ENCODE measurements at places on chromosomes 12 and 14. TPM values are rescaled to one million over a fixed set of nuclear protein-coding genes. Genes with fewer than 3 reads are reported as not detected.
A peak's percentile ranks its signal among the peaks of the same experiment; 100 is the strongest.

DNA sequence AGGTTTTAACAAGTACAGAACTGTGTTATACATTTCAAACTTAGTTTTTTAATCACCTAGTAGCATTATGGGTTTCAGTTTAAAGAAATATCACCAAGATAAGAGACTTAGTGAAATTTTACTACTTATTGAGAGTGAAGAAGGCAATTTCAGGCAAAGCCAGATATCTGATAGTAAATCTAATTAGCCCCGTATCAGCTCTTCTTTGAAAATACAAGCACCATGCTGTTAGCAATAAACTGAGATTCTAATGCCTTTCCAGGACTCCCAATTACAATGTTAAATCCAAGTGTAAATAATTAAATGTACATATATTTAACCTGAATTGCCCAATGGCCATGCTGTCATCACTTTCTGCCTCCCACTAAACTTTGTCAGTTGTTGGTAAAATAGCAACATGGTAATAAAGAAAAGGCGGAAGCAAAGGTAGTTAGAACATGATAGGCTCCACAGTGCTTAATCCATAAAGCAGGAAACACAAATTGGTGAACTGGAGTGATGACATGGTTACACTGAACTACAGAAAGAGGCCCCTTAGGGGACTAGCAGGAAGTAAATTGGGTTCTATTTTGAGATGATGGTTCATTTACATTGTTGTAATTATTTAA, 646.1 kb downstream of the C12orf50 start:
- no peak for DNase-seq

DDX47 gene
- 56.3 TPM for total RNA-seq

GRCh38 chr12:53067074-53067992, 11.9 kb downstream of the SPRYD3 start:
- peak; percentile 11 for DNase-seq

KRT78 gene
- not detected for total RNA-seq

DNA sequence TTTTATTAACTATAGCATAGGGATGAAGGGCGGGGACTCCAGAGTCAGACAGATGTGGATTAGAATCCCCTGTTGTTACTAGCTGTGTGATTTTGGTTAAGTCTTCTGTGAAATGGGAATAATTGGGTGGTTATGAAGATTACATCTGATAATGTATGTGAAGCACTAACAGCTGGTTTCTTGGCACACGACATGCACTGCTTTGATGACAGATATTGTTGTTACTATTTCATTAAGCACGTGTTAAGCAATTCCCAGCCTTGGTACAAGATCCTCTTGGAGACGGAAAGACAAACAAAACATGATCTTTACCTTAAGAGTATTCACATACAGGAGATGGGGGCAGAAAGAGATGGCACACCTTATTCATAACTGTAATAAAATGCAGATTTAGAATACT, 7.9 kb downstream of the PPFIBP1 start:
- DNase-seq = no peak

DNA sequence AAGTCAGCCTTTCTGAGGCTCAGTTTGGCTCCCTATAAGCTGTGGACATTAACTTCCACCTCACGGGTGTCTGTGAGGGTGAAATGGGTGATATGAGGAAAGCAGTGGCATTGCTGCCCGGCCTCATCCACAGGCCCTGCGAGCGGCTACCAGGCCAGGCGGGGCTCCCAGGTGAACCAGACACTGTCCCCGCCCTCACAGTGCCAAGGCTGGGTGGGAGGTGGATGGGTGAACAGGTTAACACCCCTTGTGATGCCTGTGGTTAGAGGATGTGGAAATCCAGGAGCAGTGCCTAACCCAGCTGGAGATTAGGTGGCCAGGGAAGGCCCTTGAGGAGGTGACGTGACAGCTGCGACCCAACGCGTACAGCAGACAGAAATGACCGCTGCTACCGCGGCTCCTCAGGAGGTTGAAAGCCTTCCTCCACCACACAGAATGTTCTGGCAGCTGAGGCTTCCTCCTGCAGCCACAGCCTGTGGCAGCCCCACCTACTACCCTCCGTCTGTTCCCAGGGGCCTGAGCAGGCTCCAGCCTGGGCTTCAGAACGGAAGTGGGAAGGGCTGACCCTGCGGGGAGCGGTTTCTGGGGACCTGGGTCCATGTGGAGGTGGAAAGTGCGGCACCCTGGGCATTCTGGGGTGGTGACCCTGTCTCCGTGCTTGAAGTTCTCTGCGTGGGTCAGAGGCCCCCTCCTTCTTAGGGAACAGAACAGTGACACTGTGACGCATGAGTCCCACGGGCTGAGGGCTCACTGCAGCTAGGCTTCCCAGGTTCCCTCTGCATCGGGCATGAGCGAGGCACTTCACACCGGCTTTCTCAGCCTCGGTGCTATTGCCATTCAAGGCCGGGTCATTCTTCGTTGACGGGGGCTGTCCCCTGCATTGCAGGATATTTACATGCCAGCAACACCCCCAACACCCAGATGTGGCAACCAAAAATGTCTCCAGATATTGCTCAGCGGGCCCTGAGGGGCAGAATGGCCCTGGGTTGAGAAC, 9.7 kb downstream of the MMAB start:
- no peak for DNase-seq

- no peak for DNase-seq
These were observed 5.8 kb upstream of the EGLN3 start for GRCh38 chr14:33956640-33957039.

- DNase-seq = no peak
These were observed 58.2 kb downstream of the ST8SIA1 start for GRCh38 chr12:22276313-22276712.

DNA sequence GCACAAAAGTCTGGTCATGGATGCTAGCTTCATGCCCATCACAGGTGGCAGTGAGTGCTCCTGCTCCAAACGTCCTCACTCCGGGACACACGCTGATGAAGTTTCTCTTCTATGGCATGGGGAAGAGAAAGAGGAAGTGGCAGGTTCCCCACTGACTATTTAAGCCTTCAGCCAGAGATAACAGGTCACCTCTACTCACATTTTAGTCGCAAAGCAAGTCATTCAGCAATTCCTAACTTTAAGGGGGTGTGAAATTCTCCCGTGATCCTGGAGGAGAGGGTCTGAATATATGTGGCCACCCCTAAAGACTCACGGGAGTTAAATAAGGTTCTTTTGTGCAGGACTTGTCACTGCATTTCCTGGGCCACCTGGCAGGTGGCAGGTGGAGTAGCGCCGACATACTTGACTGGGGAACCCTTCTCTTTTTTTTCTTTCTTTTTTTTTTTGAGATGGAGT, 18.8 kb upstream of the RCOR1 start:
- DNase-seq = no peak

TBC1D30 gene
- 0.17 TPM for total RNA-seq

WNT5B gene
- total RNA-seq = not detected

GRCh38 chr12:113891739-113892520, 74.2 kb downstream of the RBM19 start:
- no peak for DNase-seq

DNA sequence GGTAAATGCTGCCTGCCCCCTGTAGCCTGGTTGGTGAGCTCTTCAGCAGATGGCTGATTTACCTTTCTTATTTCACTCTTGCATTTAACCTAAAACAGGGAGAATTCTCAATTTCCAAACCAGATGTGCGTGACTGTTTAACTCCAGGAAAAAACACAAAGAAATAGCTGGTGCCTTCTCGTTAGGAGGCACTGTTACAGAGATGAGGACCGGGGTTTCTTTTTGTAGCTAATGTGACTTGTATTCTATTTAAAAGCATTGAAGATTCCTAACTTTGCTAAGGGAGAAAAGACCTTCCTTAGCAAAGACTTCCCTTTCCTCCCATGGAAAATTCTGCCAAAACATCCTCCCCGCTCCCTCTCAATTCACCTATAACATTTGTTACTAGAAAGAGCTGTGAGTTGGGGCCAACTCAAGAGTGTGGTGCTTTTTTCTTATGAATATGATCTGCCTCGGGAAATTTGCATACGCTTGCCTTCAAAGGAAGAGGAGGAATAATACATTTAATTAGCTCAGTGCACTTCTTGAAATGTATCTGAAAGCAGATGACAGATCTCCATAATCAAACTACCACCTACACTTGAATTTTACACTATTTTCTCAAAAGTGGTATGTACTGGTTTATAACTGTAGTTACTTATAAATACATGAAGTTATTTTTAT, 102.0 kb upstream of the ARID2 start:
- no peak for DNase-seq

GRCh38 chr12:76711241-76711640, 52.7 kb upstream of the ZDHHC17 start:
- DNase-seq = no peak

CRIP2 gene
- 1.6 TPM for total RNA-seq

IAPP gene
- total RNA-seq = not detected

ISCU gene
- total RNA-seq = 86.8 TPM

PLA2G1B gene
- not detected for total RNA-seq

DNA sequence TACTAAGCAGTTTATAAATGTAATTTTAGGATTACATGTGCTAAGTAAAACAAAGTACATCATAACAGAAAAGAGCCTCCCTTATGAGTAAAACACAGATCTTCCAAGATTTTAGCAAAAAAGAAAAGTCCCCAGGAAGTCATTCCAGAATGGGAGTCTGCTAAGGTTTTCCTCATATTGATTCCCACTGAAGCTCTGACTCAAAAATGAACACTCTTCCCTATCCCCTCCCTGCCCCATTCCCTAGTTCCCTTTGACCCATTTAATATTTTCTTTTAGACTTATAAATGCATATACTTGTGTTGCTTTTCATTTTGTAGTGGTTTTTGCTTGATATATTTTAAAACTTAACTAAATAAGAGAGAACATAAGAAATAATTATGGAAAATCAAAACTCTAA, 40.1 kb downstream of the PTGER2 start:
- no peak for DNase-seq

- no peak for DNase-seq
These were observed 180.2 kb downstream of the TSPAN9 start for GRCh38 chr12:3257411-3257810.

DHRS4 gene
- total RNA-seq = 20.0 TPM

GRCh38 chr14:94161981-94162380, 12.1 kb upstream of the PPP4R4 start:
- DNase-seq = no peak

DNA sequence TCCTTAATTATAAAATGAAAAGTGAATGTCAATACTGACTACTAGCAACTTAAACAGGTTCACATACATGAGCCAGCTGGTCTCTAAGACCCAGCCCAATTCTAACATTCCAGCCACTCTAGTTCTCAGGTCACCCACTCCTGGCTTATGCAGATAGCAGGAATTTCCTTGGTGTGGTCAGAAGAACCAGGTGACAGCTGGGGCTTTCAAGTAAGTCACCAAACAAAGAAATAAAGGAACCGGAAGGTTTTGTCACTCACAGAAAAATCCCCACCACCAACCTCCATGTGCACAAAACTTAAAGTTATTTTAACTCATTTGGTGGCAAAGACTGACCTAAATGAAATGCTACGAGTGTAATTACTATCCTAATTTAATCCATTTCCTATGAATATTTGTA, 129.6 kb upstream of the CDKN3 start:
- no peak for DNase-seq
